HCEC 1CT (cell line): ENCODE measurements at places on chromosomes 3 and 15.

- DNase-seq, result no peak
Measured at GRCh38 chr3:170701696-170702678, 116.1 kb upstream of the SLC7A14 start.

DNA sequence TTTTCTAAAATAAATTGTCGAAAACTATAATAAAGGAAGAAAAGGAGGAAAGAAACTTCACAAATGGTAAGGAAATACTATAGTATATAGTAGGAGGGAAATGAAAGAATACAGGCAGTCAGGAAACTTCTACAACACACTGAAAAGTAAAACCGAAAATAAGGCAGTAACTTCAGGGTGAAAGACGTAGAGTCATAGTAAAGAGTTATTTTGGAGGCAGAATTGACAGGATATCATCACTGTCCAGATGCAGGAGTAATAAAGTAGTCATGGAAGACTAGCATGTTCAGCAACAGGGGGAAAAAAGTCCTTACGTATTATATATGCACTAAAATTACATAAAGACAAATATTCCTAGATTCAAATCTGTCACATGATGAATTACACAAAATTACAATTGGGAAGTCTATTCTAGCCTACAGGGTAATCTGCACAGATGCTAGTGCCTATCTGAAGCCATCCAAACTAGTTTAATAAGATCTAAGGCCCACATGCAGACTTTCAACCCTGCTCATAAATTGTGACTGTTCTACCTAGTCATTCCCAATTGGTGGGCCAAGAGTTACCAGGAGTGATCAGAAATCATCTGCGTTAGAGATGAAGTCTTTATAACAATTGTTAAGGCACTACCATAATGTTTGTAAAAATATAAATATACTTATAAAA, 14.0 kb downstream of the VPS13C start:
- DNase-seq, result no peak

DNA sequence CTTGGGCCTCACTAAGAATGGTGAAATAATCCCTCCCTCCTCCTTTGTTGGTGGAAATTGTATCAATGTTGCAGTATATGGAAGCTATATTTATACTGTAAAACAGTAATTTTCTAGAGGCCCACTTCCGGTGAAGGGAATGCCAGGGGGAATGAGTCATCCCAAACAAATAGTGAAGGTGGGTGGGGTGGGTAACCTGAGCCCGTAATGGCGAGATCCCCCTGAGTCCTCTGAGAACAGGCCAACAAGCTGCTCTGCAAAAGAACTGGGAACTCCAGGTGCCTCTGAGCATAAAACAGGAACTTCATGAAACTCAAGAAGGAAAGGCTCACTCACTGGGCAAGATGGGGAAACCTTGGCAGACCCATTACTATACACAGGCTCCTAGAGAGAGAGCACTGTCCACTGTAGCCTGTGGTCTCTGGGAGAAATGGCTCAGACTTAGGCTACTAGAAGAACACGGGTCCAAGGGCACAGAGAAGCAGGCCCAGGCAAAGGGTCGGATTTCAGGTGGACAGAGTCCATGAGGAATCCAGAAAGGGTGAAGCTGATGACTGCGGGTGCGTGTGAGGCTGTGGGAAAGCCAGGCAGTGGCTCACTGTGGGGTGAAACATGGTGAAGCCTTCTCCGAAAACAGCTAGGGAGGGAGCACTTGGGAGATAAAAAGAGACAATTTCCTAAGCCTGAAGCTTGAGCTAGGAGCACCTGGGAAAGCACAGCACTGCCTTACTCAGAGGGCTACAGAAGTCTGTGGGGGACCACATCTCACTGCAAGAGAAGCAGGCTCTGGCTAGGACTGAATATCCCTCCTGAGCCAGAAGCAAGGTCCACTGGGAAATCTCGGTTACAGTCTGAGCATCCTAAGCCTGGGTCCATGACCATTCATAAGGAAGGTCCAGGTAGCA, 19.8 kb downstream of the LARP6 start:
- DNase-seq, result peak; percentile 67

GRCh38 chr15:43187544-43188155, 2.4 kb downstream of the CCNDBP1 start:
- DNase-seq, result peak; percentile 58

DNA sequence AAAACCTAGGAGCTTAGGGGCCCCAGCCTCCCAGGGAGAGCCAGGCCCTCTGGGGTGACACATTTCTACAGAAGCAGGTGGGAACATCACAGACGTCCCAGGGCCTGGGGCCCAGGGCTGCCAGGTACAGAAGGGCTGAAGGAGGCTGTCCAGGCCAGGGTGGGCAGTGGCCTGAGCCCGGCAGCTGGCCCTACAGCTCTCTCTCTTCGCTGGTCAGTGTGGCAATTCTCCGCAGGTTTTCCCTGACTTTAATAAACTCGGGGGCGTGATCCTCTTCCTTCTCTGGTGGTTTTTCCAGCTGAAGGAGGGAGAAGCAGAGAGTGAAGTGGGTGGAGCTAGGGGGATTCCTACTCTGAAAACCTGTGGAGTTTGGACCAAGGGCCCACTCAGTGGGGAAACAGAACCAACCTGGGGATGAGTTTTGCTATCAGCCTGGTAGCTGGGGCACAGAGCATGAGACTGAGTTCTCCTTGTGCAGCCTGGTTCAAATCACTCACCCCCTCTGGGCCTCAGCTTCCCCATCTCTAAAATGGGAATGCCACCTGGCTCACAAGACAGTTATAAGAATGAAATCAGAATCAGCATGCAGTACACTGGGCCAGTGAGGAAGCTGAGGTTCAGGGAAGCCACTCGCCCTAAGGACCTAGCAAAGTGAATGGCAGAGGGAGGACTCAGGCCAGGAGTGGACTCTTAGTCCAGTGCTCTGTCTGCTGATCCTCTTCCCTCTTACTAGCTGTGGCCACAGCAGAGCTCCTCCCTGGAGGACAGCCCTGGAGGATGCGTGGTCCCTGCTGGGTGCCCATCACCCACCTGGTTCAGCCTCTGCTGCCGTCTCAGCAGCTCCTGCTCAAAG, 10.6 kb downstream of the FAM107A start:
- no peak for DNase-seq

DNA sequence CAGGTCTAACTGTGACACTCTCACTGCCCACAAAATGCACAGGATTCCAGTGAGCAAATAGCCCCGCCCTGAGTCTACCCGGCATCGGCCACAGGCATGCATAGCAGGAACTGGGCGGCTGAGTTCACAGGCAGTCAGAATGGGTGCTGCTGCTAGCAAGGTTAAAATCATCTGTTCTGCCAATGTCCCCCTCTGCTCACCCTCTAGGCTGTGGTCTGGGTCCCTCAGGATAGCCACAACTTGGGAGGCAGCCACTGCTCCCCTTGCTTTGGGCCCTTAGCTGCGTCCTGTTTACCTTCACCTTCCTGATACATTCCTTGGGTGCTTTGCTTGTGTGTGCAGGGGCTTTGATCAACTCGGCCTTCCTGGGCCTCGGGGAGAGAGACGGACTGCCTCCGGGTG, 232.9 kb upstream of the RGMA start:
- DNase-seq, result no peak

DNA sequence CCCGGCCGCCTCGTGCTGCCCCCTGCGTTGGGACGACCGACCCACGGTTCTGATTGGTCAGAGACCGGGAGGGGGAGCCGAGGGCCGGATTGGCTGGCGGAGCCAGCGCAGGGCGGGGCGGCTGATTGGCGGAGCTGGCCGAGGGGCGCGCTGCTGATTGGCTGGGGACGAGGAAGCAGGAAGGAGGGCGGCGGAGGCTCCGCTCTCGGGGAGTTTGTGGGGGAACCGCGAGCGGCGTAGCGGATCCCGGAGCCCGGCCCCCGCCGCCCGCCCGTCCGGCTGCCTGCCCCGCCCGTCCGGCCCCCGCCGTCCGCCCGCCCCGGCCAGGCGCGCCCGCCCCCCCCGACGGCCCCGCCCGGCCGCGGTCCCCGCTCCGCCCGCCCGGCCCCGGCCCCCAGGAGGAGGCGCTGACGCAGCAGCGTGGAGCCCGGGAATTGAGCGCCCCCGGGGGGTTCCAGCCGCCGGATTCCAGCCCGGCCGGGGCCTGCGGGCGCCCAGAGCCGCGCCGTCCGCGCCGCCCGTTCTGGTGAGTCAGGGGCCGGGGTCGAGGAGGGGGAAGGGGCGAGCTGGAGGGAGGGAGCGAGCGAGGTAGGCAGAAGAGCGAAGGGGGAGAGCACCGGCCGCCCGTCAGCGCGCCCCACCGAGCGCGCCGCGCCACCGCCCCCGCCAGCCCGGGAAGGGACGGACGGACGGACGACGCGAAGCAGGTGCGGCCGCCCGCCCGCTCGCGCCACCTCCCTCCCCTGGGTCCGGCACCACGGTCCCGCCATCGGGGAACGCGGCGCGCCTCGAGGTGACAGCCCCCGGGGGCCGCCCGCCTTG, at the start of gene BAHD1:
Gene BAHD1, plus strand, starts transcription at position 211 of the 822 bp plus-strand sequence. CDS start 17,512 bp downstream, outside the sequence.
- peak; percentile 92 for DNase-seq

- peak; percentile 49 for DNase-seq
Measured at GRCh38 chr3:105523501-105523900, 156.8 kb downstream of the ALCAM start.
